MG63 (cell line): ENCODE measurements at places on chromosomes 2 and 18. TPM values are rescaled to one million over a fixed set of nuclear protein-coding genes. Genes with fewer than 3 reads are reported as not detected.

The RIT2 gene
- not detected in 2 replicates for total RNA-seq

The DSG2 gene
- 8.8 and 12.7 TPM in 2 replicates for total RNA-seq

The HOXD12 gene
- not detected in 2 replicates for total RNA-seq

The ATP6V1B1 gene
- total RNA-seq = not detected in 2 replicates

The CD8B2 gene
- not detected in 2 replicates for total RNA-seq

The KHK gene
- total RNA-seq = 1.8 and 5.0 TPM in 2 replicates

The NEB gene
- total RNA-seq = not detected in 2 replicates

DNA sequence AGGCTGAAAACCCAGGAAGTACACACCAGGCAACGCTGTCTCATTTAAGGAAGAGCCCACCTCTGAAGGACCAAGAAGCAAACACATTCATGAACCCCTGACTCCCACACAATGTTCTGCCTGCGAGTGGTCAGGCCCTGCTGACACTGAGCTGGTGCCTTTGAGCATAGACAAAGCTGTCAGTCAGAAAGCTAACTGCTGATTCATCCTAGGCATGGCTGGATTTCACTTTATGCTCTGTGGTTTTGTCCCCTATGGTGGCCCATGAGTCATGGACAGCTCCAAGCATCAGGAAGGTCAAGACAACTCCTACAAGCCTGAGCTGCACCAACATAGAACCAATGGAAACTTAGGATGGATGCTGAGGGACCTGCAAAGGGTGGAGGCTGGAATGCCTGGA lies 78.9 kb downstream of the UXS1 start:
- DNase-seq = peak; percentile 44

GRCh38 chr2:211860224-211860623 lies 678.4 kb downstream of the ERBB4 start:
- DNase-seq = no peak

DNA sequence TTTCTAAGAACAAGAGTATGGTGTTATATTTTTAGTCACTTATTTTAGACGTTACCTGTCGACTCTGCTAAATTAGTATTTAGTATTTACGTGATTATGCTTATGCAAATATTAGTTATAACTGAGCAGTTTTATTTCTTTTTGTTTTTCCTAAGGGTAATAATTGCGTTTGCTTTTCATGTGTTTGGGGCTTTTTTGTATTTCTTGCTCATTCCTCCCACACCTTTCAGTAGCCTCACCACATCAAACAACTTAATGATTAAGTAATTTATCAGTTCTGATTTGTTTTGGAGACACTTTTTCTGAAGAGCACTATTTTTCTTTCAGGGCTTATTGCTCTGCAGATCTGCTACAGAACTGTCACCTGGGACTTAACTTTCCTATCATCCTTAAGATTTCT lies 7.5 kb downstream of the SLC4A1AP start:
- DNase-seq = no peak

DNA sequence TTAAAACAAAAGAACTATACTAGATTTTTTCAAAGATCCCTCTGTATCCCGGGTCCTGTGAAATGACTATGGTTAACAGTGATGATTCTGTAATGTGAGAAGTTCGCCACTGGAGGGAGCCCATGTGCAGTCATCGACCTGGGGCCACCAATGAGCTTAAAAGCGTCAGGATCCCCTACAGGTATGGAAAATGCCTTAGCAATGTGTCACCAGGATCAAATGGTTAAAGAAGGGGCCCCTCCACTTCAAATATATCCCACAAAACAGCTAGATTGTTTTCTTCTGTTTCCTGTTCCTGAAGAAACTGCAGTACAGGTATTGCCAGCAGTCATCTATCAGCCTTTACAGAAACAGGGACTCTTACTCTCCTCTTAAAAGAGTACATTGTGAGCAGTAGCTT lies 15.3 kb downstream of the CHRNA1 start:
- DNase-seq = peak; percentile 30

- DNase-seq = no peak
These were observed 594.3 kb upstream of the REG3G start for GRCh38 chr2:78431241-78431640.

- no peak for DNase-seq
These were observed 74.5 kb downstream of the SPRED2 start for GRCh38 chr2:65357959-65358294.

GRCh38 chr2:111944531-111945210 lies 46.3 kb downstream of the MERTK start:
- no peak for DNase-seq

DNA sequence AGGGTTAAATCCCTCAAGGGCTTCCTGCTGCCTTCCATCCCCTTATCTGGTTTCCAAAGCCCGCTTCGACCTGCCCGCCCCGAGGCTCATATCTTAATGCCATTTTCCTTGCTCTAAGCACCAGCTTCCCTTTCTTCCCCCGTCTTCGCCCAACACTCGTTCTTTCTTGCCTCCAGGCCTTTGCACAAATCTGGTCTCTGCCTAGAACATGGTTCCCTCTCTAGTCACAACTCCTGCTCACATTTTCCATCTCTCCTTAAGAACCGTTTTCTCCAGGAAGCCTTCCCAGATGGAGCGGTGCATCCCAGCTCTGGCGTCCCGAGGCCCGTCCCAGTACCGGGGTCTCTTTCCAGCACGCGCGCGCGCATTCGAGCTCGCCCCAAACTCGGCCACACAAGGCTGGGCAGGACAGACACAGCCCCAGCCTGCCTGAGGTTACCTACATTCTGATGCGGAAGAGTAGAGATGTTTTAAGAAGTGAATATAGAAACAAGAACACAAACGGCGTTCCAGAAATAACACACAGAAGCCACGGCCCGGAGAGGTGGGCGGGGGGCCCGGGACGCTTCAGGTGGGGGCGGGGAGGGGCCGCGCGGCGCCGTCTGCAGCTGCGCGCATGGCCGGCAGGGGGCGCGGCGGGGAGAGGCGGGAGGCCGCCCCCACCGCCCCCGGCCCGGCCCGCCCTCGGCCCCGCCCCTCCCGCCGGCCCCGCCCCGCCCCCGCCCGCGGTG lies at the start of gene DGKD:
DGKD (plus strand) TSS at position 726 of the 731 bp plus-strand sequence. CDS start 25 bp downstream, outside the sequence.
- DNase-seq = peak; percentile 43

DNA sequence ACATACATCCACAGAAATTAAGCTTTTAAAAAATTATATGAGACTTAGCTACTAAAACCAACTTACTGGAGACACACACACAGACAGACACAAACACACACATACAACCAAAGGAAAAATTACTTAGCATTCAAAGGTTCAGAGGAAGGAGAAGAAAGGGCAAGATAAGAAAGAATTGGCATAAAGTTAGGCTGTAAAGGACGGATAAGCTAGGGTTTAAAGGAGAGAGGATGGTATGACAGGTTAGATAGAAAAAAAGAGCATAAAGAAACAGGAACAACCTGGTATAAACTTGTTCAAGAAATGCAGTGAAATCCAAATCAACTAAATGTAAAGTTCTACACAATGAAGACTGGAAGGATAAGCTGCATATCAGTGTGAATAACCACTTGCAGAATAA lies 73.4 kb downstream of the SLC66A3 start:
- DNase-seq = no peak

DNA sequence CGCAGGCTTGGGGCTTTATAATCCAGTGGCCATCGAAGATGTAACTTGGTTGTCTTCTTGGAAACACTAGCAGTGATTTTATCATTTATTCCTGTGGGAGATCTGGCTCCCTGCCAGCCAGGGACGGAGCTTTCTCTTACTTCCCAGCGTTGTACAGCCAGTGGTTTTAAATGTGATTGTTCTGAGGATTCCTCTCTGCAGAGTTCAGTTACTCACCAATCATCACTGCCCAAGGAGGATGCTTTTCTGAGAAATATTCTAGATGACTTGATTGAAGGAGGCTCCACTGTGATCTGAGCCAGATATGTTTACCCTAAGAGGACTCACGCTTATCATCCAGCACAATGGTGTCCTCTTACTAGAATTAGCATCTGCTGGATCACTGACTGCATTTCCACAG lies 744.3 kb downstream of the RNF144A start:
- DNase-seq = no peak

- DNase-seq = no peak
These were observed 111.9 kb upstream of the LINC00305 start for GRCh38 chr18:64260810-64261209.

DNA sequence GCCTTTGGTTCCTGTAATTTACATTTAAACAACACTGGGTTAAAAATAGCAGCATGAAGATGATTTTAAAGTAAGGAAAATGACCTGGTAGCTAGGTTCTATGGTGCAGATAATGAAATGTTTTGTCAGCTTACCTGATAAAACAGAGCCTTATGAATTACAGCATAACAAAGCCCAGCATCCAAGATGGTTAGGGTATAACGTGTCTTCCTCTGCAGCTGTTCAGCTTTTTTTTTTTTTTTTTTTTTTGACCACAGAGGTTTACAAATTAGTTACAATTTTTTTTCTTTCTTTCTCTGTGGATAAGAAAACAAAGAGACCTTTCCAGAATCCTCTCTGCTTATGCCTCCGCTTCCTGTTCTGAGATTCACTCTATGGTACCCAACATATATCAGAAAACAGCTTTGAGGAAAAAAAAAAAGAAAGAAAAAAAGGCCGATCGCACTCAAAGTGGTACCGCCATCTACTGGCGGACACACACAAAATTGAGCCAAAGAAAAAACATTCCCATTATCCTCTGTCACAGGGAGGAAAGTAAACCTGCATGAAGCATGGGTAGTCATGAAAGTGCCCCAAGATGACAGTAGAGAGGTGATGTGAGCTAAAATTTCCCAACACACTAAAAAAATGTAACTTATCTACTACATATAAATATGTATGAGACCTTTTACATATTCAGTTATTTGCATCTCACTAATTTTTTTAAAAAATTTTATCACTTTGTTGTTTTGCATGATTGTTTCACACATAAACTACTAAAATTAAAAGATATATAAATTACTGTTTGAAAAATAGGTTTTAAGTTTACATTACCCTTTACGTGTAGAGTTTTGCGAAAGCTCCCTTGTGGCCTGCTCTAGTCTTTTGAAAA lies at the start of gene SCN3A:
SCN3A (minus strand) TSS at position 362 of the 871 bp plus-strand sequence. CDS start 27,656 bp downstream, outside the sequence.
- peak; percentile 41 for DNase-seq

DNA sequence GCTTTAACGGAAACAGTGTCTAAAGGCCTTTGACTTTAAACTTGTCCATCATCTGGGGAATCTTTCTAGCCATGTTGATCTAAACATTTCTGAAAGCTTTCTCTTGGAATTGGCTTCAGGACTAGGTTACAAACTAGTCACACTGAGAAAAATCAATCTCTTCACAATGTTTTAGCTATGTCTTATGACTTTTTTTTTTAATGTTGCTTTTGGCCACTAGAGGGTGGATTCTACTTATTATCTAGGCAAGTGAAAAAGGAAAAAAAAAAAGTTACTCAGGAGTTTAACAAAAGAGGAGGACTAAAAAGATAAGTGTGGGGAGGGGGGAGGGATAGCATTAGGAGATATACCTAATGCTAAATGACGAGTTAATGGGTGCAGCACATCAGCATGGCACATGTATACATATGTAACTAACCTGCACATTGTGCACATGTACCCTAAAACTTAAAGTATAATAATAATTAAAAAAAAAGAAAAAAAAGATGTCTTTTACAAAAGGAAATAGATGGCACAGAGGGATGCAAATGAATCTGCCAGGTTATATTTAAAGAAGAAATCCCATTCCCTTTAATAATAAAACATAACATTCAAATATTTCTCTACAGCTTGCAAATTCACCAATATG lies 160.4 kb upstream of the PID1 start:
- DNase-seq = no peak

- DNase-seq = no peak
These were observed 61.6 kb downstream of the B3GNT2 start for GRCh38 chr2:62257466-62257865.

DNA sequence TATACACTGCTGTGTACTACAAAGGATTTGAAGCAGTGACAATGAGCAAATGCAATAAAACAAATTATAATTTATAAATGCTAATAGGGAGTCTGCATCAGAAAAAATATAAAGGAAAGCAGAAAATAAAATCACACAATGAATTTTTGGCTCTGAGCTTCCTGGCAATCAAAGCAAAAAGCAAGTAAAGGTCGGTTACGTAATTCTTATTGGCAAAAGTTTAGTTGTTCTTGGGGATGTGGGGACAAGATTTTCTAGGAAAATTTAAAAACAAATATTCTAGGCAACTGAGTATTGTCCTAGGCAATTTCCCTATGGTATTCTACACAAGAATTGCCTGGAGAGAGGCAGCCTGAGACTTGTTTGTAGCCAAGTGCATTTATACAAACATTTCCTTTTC lies 1.8 kb downstream of the ORC2 start:
- DNase-seq = no peak

DNA sequence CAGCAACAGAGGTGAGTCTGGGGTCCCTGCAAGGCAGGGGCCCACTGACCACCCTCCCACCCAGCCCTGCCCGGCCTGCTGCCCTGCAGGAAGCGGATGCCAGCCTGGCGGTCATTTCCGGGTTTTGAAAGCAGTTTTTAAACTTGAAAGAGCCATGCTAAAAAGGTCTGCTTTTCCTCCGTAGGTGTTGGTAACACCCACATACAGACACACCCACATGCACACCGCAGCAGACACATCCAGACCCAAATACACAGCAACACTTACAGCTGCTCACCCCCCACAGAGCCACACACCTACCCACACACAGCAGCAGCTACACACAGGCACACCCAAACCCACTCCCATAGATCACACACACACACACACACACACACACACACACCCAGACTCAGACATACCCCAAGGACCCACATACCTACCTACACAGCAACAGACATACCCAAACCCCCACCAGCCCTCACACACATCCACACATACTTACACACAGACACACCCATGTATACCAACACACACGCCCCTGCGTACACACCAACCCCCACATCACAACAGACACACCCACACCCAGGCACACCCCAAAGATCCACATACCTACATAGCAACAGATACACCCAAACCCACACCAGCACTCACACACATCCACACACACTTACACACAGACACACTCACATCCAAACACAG lies 7.6 kb downstream of the ZFP36L2 start:
- no peak for DNase-seq

DNA sequence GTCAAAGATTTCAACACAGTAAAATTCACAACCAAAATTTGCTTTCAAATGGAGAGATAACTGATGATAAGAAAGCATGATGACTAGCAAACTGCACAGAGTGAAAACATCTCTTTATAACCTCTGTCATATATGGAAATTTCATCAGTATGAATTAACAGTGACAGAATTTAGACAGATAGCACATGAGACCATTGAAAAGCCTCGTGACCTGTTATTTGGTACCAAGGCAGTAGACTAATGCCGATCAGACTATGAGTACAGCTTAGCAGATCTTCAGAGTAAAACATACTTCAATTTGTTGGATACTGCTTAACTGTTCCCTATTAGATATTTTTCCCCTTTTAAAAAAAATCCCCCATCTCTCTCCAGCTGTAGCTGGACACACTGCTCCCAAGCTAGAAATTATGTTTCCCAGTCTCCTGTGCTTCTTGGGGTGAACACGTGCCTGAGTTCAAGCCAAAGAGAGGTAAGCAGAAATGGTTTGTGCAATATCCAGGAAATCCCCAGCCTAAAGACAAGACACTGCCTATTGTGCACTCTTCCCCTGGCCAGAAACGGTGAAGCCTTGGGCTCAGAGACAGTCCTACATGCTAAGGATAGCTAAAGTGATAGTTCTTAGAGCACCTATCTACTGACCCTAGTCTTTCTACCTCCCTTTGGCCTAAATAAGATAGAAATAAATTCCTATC lies 256.1 kb downstream of the NCKAP5 start:
- DNase-seq = no peak

- DNase-seq = peak; percentile 13
These were observed 94.9 kb downstream of the FAM161A start for GRCh38 chr2:61759005-61759404.

GRCh38 chr2:72847534-72848315 lies 21.9 kb upstream of the EXOC6B start:
- no peak for DNase-seq
